ENCODE measurements at places on chromosomes 3 and 15.

DNA sequence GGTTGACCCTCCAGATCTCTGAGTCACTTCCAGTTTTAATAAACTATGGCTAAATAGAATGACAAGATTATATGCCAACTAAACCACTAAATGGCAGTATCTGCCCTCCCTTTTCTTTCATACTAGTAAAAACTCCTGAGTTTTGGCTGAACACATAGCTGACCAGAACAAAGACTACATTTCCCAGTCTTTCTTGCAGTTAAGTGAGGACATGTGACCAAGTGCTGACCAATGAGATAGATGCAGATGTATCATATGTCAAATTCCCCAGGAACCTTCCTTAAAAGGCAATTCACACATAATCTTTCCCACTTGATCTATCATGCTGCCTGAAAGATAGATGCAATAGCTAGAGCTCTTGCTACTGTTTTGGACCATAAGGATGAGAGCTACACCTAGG lies 191.3 kb downstream of the SHOX2 start:
- no peak for DNase-seq

- no peak for DNase-seq
These were observed 5.0 kb downstream of the NUDT16 start for GRCh38 chr3:131386429-131387165.

GRCh38 chr15:83919319-83919830 lies 265.5 kb downstream of the ADAMTSL3 start:
- no peak for DNase-seq

GRCh38 chr3:19598870-19599269 lies 335.1 kb downstream of the EFHB start:
- DNase-seq: no peak

- peak; percentile 71 for DNase-seq
These were observed 150.2 kb upstream of the MLF1 start for GRCh38 chr3:158420654-158421396.

- no peak for DNase-seq
These were observed 96.3 kb upstream of the SLC6A6 start for GRCh38 chr3:14306142-14306541.

DNA sequence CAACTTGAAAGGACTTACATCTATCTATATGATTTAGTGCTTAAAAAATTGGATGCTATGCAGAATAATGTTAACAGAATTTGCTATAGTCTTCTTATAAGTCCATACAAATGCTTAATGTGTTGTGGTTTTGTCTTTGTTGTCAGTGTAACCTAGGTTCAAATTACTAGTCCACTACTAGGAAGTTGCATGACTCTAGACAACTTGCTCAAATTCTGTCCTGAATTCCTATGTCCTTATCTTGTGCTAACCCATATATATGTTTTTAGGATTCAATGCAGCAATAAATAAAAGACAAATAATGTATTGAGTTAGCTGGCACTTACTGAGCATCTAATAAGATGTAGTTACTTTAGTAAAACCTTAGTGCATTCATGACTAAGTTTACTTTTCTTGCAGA lies 276.5 kb upstream of the KCNMB2 start:
- DNase-seq: no peak

- DNase-seq: no peak
These were observed 5.5 kb downstream of the RNU5B-1 start for GRCh38 chr15:65309882-65310418.

GRCh38 chr3:47152578-47152977 lies 11.3 kb downstream of the SETD2 start:
- no peak for DNase-seq

- DNase-seq: no peak
These were observed 161.6 kb downstream of the TBL1XR1 start for GRCh38 chr3:177035676-177036075.

DNA sequence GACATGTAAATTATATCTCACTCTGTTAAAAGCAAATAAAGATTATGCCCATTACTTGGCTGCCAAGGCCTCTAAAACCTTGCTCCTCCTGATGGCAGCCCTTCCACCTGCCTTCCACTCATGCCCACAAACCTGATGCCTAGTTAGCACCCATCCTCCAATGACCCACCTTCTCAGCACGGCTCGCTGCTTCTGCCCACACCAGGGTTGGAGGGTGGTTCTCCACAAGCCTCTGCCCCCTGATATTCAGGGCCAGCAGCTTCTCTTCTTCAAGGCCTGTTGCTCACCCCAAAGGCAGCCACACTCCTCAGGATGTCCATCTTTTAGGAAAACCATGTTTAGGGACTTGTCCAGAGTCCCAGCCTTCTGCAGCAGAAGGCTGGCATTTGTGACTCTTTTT lies 263.4 kb upstream of the TLE3 start:
- no peak for DNase-seq

- DNase-seq: no peak
These were observed 250.3 kb upstream of the RASGRP1 start for GRCh38 chr15:38814891-38815290.

DNA sequence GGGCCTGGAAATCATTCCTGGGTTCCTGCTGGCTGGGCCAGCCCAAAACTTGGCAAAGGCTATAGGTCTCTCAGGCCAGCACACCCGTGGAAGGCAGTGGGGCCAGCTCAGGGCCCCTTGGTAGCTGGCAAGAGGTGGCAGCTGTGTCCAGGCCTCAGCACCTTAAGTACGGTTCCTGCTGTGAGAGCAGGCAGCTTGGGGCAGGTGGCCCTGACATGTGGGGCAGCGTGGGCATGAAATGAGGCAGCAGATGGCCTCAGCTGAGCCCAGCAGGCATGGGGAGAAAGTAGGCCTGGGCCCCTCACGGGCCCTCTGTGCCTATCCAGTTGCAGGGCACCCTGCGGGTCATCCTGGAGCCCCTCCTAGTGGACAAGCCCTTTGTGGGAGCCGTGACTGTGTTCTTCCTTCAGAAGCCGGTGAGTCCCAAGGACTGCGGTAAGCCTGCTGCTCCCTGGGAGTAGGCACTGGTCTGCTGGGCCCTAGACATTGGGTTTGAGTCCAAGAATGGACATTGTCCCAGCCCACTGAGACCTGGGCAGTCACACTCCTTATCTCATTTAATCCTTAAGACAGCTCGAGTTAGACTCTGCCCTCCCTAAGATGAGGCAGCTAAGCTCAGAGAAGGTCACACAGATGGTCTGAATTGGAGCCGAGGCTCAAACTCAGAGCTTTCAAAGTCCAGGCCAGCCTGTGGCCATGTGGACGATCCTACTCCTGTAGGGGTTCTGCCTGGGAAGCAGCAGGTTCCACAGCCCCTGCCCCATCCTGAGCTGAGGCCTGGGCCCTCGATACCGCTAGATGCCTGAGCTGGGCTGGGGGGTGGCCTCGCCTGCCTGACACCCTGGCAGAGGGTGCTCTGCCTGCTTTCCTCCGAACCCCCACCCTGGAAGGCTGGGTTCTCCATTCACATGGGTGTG lies 25.5 kb downstream of the ESYT3 start:
- DNase-seq: no peak

GRCh38 chr3:18079739-18080138 lies 337.3 kb upstream of the TBC1D5 start:
- DNase-seq: peak; percentile 36

GRCh38 chr15:29124581-29125381 lies 144.8 kb downstream of the NSMCE3 start:
- no peak for DNase-seq

GRCh38 chr3:185399737-185400667 lies 37.1 kb downstream of the MAP3K13 start:
- peak; percentile 4 for DNase-seq

DNA sequence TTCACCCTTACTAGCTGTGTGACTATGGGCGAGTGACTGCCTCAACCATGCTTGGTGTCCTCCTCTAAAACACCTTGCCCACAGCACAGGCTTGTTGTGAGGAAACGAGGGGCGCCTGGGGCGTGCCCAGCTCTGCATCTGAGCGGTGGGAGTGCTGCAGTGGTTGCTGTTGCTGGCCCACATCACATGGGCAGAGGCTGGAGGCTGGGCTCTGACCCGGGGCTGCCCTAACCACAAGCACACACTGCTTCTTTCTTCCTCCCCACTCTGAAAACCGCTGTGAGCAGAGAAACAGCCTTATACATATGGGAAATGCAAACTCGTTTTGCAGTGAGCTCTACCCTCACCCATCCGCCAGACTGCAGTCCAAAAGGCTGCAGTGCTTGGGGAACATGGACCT lies 74.8 kb upstream of the RPL32 start:
- DNase-seq: no peak

DNA sequence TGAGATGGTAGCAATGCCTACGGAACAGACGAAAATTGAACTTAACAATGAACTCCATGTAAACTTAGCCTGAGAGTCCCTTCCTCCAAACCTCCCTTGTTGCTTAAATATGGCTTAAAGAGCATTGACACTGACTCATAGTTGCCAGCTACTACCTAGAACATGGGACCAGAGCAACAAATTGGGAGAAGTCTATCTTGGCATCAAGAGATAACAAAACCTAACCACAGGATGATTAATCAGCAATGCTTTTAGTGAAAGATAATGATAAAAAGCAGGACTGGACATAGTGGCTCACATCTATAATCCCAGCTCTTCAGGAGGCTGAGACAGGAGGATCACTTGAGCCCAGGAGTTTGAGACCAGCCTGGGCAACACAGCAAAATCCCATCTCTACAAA lies 117.8 kb upstream of the MNS1 start:
- DNase-seq: no peak

GRCh38 chr15:25709437-25710159 lies 153.5 kb downstream of the ATP10A start:
- DNase-seq: no peak

DNA sequence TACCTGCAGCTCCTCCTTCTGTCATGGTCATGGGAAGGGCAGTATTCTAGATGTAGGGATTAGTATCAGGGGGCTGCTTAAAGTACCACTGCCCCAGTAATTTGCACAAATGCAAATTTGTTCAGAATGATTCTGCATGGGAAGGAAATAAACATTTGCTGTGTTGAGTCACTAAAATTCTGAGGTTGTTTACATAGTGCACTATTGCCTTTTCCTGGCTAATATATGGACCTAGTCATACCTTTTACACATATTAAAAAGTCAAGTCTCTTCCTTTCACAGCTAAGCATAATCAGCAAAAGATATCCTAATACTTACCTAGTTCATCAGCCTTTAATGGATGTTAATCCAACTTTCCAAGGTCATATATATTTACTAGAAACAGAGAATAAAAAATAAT lies 746.4 kb upstream of the NR2F2 start:
- DNase-seq: no peak

GRCh38 chr3:193816656-193817311 lies 223.8 kb downstream of the OPA1 start:
- DNase-seq: peak; percentile 56

GRCh38 chr3:178835033-178835432 lies 236.6 kb downstream of the ZMAT3 start:
- DNase-seq: no peak

GRCh38 chr15:39411102-39411989 lies 169.5 kb upstream of the THBS1 start:
- DNase-seq: no peak

DNA sequence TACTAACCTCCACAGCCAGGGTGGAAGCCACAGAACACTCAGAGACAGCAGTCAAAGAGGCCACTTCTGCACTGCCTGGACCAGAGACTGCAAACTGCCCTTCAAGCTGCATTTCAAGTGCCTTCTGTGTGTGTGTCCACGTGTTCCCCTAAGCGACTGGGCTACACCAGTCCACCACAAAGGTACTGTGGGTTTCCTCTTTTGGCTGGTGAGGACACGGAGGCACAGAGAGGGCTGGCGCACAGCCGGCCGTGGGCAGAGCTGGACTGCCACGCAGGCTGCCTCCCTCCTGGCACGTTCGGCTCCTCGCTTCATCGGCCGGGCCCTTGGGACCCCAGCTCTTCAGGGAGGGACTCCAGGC lies 60.9 kb downstream of the MGLL start:
- DNase-seq: no peak

DNA sequence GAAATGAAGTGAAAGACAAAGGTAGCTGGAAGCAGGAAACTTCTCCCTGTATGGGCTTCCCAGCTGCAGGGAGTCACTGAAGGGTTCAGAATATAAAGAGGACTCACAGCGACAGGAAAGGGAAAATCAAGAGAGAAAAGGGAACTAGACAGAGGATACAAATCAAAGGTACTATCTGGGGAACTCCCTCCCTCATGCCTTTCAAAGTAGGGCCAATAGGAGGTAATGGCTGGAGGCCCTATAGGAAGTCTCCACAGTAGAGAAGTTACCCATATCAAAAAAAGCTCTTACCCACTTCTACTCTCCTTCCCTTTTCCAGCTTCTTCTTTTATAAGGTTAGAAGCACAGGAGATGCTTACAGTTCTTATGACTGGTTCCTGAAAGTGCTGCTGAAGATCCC lies 43.5 kb downstream of the FMN1 start:
- no peak for DNase-seq

GRCh38 chr3:185677146-185677829 lies 91.2 kb downstream of the SENP2 start:
- DNase-seq: peak; percentile 27
